Activated naive CD4-positive, alpha-beta T cell treated with anti-CD3 and anti-CD28 coated beads, Interleukin-2, amount 50 U/mL, for 16 hours (primary cell): ENCODE measurements at places on chromosomes 6 and 20.

DNA sequence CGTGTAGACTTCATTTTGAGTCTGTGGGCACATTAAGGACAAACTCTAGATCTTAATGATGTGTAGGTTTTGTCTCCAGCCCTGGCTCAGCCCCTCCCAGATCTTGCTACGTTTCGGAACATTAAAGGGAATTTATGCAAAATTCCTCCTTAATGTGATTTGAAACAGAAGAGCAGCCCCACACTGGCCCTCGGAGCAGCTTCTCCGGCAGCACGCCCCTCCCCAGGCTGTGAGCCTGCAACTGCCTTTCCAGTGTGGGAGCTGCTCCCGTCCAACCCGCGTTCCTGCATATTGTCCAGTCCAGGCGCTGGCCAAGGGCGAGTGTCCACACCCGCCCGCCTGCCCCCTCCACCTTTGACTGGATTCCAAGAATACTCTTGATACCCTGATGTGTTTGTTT, 257.2 kb downstream of the TAF4 start:
- DNase-seq, result no peak

GRCh38 chr6:34992376-34992775, 103.3 kb downstream of the ANKS1A start:
- no peak for DNase-seq

- DNase-seq, result no peak
Measured at GRCh38 chr20:39310363-39310995, 348.3 kb downstream of the DHX35 start.

DNA sequence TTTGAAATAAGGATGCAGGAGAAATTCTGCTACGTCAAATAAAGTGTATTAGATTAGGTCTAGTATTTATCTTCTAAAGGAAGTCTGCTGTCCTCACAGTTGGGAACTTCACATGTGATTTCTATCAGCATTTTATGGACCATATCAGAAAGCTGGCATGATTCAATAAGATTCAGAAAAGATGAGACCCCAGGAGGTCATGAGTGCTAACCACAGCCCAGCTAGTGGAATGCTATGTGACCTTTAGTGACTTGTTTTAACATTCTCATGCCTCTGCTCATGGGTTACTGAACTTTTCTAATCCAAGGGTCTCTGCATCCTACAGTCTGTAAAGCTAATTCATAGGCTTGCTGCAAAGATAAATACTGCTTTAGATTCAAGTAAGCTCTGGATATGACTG, 150.1 kb downstream of the GMPR start:
- DNase-seq, result no peak

DNA sequence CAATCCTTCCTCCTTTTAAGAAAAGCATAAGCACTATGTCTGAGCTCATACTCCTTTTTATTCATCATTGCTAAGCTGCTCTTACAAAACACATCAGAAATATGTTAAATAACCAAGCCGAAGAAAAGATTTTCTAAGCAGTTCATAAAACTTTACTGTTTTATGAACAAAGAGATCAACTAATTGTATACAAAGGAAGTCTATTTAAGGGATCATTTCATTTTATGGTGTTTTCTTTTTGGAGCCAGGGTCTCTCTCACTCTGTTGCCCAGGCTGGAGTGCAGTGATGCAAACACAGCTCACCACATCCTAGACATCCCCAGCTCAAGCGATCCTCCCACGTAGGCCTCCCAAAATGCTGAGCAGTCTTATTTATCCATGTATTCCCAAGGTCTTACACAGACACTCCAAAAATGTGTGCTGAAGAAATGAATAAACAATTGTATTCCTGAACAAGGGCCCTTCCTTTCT, 9.3 kb downstream of the NUDT3 start:
- DNase-seq, result no peak

GRCh38 chr6:21213492-21213891, 380.1 kb upstream of the SOX4 start:
- no peak for DNase-seq

DNA sequence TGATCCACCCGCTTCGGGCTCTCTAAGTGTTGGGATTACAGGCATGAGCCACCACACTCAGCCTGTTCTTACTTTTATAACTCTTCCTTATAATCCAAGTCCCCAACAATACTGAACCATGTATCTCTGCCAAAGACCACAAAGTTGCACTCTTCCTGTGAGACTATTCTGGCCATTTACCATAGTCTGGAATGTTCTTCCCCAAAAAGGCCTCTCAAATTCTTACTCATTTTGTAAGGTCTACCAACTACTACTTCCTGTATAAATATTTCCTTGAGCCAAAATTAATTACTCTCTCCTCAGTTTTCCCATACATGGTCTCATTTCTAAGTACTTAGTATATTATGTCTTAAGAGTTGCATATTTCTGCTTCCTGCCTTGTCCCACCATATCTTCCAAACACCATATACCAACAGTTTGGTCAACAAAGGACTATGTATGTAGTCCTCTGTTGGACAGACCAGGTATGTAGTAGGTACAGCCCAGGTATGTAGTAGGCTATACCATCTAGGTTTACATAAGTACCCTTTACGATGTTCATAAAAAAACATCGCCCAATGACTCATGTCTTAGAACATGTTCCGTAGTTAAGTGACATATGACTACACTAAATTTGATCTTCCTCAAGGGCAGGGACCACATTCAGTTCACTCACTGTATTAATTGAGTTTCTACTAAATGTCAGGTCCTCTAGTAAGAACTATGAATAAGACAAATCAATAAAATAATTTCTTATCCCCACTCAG, 22.0 kb downstream of the RANBP9 start:
- DNase-seq, result no peak

- DNase-seq, result no peak
Measured at GRCh38 chr6:148648754-148649453, 97.9 kb upstream of the UST start.

GRCh38 chr20:50146732-50147662, 6.5 kb downstream of the PEDS1 start:
- peak; percentile 73 for DNase-seq

GRCh38 chr20:38829296-38829875, 23.9 kb downstream of the PPP1R16B start:
- no peak for DNase-seq

DNA sequence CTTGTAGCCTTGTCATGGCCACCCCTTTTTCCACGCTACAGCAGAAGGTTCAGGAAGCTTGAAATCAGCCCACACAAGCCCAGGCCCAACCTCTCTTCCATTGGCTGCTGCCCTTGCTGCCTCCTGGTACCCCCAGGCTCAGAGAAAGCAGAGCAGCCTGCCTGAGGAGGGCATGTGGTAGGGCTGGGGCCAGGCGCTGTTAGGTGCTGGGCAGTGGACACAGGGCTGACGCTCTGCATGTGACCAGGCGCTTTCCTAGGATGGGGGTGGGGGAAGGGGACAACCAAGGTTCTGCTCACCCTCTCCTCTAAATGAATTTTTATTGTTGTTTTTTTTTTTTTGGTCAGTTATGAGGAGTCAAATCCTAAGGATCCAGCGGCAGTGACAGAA, 36.3 kb upstream of the ID1 start:
- DNase-seq, result no peak

GRCh38 chr20:25247000-25247517, 826 bp upstream of the PYGB start:
- no peak for DNase-seq

- peak; percentile 54 for DNase-seq
Measured at GRCh38 chr20:25470045-25470444, 62.6 kb downstream of the GINS1 start.

GRCh38 chr6:159606786-159607185, 86.3 kb downstream of the SOD2 start:
- no peak for DNase-seq

DNA sequence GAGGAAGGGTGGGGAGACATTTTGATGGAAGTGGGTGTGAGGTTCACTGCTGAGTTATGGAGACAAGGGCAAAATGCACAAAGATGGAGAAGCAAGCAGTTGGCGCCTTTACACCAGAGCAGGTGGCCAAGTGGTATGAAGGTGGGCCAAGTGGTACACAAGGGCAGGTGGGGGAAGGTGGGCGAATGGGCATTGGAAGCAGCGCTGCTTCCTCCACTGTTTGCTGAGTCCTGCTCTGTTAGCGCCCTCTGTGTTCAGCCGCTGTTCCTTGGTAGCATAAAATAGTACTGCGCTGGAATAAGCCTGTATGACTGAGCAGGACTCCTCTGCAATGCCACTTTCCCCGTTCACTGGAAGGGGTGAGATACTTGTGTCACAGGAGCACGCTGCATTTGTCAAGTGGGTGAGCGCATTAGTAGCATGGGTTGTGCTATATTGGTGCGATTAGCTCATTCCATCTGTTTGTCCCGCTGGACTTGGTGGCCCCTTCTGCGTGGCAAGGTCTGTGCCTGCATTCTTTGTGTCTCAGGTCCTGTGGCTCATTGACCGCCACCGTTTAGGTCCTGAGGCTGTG, 116.4 kb downstream of the TOX2 start:
- DNase-seq, result no peak

- DNase-seq, result no peak
Measured at GRCh38 chr6:117229870-117230269, 35.5 kb upstream of the VGLL2 start.
